AG09319 (cell line): ENCODE measurements at places on chromosomes 4 and X.

- no peak for DNase-seq
Observed at GRCh38 chr4:61958591-61958990, 758.5 kb downstream of the ADGRL3 start.

GRCh38 chrX:107146670-107147069 lies 28.0 kb upstream of the RBM41 start:
- DNase-seq: no peak

GRCh38 chr4:156870861-156871260 lies 100.7 kb downstream of the PDGFC start:
- no peak for DNase-seq

- no peak for DNase-seq
Observed at GRCh38 chrX:42540146-42540545, 237.8 kb downstream of the PPP1R2C start.

GRCh38 chr4:172546782-172547181 lies 621.8 kb upstream of the GALNT7 start:
- no peak for DNase-seq

GRCh38 chr4:88226143-88226542 lies 58.2 kb downstream of the PPM1K start:
- no peak for DNase-seq

GRCh38 chrX:109987884-109988283 lies 15.0 kb upstream of the TMEM164 start:
- DNase-seq: no peak

DNA sequence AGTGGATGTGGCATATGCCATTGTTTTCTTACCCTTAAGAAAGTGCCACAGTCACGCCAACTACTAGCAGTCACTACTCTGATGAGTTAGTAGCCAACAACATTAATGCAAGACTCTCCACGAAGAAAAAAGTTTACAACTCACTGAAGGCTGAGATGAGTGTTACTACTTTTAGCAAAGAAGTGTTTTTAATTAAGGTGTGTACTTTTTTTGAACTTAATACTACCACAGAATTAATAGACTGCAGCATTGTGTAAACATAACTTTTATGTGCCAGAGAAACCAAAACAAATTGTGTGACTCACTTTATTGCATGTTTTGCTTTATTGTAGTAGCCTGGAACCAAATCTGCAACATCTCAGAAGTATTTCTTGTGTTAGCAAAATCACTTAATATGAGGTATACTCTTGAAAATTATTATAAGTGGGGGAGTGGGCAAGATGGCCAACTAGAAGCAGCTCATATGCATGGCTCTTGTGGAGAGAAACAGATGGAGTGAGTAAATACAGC lies 2.2 kb upstream of the UGT2B4 start:
- DNase-seq: no peak

DNA sequence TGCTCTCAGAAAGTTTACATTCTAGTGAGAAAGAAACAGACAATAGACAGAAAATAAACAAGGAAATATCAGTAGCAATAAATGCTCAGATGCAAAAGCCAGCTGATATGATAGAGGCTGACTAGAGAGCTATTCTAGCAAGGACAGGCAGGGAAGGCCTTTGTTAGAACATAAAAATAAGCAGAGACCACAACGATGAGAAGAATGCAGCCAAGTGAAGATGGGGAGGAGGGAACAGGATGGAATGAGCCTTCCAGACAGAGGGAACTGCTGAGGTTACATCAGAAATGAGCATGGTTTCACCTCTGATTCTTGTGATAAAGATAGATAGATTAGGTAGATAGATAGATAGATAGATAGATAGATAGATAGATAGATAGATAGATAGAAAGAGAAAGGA lies 7.6 kb upstream of the SOWAHB start:
- peak; percentile 8 for DNase-seq

DNA sequence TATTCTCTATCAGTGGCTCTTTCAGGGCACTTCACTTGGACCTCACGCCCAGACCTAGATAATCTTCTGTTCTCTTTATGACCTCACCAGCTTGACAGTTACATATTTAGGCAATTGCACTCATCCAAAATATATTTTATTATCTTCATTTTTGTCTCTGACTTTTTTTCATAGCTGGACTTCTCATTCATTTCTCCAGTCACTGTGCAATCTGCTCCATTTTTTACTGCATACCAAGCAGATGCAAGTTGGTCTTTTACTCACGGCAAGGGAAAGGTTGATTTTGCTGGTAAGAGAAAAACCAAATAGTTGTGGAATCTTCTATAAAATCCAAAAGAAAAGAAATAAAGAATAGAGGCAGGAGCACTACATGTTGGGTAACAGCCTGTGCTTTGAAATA lies 31.7 kb downstream of the MAD2L1 start:
- DNase-seq: no peak

- DNase-seq: no peak
Observed at GRCh38 chr4:91622925-91623602, 680.7 kb upstream of the GRID2 start.

DNA sequence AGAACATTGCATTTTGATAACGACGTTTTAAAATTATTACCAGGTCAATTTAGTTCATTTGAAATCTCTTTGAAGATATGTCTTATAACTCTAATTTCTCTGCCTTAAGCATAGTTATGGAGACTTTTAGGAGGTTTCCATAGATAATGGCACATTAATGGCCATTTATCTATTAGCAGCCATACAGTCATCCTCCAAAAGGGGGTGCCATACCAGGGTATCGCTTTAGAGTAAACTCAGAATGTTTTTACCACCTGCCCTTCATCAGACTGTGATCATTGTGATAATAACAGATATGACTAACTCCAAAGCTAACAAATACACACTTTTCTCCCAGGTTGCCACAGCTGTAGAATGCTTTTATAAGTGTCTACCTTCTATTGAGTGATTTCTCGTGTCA lies 461.5 kb downstream of the FSTL5 start:
- no peak for DNase-seq

DNA sequence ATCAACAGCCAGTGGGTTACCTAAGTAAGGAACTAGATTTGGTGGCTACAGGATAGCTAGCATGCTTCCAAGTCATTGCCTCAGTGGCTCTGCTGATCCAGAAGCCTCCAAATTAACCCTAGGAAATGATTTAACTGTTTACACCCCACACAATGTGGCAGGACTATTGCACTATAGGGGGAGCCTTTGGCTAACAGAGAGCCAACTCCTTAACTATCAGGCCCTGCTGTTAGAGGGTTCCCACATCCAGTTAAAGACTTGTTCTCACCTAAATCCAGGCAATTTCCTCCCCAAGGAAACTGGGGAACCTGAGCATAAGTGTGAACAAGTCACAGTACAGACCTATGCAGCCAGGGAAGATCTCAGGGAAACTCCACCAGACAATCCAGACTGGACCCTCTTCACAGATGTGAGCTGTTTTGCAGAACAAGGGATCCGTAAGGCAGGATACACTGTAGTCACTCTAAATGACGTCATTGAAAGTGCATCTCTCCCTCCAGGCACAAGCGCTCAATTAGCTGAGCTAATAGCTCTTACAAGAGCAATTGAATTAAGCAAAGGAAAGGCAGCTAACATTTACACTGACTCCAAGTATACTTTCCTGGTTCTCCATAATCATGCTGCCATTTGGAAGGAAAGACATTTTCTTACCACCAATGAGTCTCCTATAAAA lies 185.3 kb upstream of the SPOCK3 start:
- DNase-seq: no peak
